SW480 (cell line): ENCODE measurements at places on chromosomes 7 and 10.

DNA sequence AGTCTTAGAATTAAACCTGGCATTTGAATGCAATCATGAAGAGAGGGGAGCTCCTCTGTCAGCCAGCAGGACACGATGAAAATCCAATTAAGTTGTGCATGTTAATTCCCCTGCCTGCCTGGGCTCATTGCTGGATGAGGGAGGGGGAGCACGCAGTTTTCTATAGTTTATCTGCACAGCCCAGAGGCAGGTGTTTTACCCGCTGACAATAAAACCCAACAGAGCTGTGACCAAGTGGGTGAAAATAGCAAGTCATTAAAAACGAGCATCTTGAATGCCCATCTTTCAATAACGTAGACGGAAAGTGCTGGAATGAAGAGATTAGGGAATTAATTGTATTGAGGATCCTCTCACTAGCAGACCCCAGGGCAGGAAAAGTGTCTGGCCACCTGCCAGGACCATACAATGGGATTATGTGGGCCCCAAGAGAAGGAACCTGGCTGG lies 100.1 kb upstream of the FAM20C start:
- no peak for DNase-seq

GRCh38 chr7:107372298-107372697 lies 97.6 kb upstream of the GPR22 start:
- no peak for DNase-seq

DNA sequence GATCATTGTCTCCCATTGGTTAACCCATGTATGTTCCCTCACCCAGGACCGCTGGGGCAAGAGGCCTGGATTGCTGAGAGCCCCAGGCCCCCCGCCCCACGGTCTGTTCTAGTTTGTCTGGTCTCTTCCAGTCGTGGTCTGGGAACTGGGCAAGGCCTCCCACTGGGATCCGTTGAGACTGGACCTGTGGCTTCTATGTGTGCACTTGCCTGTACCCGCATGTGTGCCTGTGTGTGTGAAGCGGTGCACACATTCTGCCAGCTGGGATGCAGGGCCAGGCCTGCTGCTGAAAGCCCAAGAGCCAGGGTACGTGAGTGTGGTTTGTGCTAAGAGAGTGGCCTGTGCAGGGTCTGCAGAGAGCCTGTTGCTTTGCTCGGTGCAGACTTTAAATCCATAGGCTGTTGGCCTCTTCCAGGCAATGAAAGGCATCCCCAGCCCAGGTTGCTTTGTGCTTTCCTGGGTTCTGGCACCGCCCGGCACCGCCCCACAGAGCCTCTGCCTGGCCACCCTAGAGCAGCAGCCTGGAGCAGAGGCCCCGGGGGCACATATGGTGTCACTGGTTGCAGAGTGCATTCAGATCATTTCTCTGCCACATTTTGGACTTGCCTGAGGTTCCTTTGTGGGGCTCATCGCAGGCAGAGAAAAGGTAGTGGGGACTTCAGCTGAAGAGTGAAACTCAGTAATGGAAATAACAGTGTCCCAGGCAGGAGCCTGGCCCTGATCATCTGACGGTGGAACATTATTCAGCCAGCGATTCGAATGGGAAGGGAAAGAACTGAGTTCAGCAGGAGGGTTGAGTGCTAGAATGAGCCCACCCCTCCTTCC lies 215.5 kb downstream of the GLRX3 start:
- DNase-seq, result no peak

DNA sequence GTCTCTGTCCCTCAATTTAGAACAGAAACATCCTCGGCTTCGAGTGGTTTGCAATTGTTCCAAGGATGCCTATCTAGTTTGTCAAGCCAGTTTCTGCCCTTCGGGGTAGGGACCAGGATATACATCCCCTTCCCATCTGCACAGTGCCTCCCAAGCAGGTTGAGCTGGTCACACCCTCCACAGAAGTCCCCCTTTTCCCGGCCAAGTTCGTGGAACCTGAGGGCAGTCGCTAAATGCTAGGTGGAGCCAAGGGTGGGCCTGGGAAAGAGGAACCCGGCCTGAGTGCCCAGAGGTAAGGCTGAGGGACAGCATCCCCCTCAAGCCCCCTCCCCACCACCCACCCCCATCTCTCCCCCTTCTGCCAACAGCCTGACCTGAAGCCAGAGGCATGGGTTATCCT lies 62.4 kb upstream of the NANOS1 start:
- no peak for DNase-seq

DNA sequence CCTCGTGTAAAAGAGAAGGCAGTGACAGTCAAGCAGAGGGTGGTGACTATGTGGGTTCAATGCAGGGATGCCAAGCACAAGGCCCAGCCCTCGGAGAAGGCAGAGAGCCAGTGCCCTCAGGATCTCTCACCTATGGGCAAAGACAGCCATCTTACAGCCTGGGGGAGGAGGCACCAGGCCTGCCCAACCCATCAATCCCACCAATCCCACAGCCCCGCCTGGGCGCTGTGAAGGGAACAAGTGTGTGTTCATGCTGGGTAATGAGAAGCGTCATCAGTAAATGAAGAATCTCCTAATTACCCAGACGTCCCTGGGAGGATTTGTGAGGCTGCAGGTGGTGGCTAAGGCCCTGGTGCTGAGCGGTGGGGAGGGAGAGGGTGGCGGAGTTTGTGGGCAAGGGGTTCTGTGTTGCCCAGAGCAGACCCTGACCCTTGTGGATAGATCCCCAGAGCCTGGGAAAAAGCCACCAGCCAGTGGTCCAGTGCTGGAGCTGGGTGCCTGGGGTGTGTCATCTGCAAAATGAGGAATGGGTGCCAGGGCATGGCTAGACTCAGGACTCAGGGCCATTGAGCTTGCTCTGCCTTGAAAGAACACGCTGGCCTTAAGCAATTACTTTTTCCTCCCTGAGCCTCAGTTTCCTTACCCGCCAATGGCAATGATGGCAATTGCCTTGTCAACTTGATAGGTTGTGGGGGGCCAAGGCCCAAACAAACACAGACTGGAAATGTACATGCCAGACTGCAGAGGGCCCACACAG lies 128.1 kb upstream of the UNC5B start:
- no peak for DNase-seq

DNA sequence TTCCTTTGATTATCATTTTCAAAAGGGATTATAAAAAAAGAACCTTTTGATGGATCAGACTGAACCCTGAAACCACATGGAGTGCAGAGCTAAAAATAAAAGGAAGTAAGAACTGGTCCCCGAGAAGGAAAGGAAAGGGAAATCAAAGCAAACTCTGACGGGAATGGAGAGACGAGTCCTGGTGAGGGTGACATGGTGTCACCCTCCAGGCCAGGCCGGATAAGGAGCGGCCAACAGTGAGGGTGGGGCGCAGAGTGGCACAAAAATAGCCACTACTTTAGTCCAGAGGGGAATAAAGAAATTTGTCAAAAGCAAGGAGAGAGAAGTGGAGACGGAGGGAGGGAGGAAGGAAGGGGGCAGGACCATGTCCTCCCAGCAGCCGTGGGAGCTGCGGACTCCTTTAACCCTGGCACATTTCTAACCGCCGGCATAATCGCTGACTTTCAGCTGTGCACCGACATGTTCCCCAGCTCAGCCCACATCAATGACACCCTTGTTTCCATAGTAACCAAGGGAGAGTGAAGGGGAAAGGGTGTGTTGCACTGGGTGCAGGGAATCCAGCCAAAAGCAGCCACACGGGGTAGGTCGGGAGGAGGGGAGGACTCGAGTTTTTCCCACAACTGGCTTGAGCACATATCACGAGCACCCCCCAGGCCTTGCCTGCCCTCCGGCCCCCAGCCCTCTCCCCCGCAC lies 29.7 kb downstream of the TRIM8 start:
- peak; percentile 83 for DNase-seq

DNA sequence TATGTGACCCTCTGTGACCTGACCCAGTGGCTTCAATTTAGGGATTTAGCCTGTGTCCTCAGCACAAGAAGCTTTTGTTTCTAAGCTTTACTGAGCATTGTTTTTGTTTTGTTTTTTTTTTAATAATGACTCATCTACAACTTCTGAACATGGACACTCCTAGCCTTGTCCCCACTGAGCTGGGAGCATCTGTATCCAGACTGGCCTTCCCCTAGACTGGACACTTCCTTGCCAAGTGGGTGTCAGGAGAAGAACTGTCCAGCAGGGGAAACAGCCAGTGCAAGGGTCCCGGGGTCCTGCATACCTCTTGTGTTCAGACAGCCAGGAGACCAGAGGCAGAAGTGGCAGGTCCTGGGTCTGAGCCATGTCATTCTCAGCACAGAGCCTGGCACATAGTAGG lies 108.6 kb downstream of the TMEM130 start:
- peak; percentile 43 for DNase-seq

GRCh38 chr7:103680161-103681144 lies 234.4 kb upstream of the SLC26A5 start:
- DNase-seq, result no peak

DNA sequence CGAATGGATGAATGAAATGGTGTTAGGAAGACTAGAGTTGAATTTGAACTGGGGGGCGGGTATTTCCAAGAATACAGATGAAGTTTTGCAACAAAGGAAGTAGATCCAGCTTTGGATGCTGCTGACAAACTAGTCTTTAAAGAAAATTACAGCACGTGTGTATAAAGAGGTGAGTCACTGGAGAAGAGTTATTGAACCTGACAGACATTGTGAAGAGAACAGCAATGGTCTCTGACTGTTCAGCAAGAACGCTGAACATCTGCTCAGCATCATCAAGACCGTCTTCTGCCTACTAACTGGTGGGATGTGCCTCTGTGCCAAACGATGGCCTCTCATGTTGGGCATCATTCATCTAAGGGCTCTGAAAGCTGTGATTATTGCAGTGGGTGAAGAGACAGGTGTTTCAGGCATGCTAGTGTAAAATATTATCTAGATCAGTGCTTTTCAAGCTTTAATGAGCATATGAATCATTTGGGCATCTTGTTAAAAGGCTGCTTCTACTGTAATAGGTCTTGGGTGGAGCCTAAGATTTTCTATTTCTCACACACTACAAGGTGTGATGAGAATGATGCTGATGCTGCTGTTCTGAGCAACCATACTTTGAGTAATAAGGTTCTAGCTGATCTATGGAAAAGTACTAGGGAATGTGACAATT lies 291.3 kb downstream of the PTEN start:
- DNase-seq, result no peak

GRCh38 chr10:91528080-91528479 lies 104.8 kb downstream of the PPP1R3C start:
- no peak for DNase-seq

GRCh38 chr7:139358541-139359365 lies 941 bp upstream of the LUC7L2 start:
- peak; percentile 65 for DNase-seq

DNA sequence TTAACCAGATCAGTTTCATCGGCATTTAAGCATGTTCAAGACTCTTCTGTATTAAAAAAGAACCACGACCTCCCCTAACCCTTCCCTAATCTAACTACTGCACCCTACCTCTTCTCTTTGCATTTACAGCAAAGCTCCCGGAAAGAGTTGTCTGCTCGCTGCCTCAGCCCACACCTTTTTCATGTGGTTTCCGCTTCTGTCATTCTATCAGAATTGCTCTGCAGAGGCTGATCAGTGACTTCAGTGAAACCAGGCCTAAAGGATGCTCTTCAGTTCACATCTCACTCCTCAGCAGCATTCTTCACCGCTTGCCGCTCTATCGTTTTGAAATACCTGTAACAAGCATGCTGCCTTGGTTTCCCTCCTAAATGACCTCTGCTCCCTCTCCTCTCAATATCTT lies 160.9 kb downstream of the SDK1 start:
- DNase-seq, result no peak

DNA sequence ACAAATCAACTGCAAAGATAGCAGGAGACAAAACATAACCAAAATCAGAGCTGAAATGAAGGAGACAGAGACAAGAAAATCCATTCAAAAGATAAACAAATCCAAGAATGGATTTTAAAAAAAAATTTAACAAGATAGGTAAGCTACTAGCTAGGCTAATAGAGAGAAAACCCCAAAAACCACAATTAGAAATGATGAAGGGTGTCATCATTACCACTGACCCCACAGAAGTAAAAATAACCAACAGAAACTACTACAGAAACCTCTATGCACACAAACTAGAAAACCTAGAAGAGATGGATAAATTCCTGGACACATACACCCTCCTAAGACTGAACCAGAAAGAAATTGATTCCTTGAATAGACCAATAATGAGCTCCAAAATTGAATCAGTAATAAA lies 117.6 kb downstream of the DNAJC1 start:
- no peak for DNase-seq

DNA sequence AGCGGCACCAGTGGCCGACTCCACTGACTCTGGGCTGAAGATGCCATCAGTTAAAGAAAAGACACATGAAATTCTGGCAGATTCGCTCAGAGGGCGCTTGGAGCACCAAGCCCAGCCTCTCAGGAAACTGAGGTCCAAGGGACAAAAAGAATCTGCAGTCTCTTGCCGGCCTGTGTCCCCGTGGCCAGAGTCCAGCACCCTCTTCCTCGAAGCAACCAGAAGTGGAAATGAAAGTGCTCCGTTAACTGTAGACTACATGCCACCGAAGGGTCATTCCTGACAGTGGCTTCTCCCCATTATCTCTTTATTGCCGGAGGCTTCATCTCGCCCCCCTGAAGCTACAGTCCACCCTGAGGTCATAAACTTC lies 1.0 kb upstream of the CHST15 start:
- DNase-seq, result no peak

DNA sequence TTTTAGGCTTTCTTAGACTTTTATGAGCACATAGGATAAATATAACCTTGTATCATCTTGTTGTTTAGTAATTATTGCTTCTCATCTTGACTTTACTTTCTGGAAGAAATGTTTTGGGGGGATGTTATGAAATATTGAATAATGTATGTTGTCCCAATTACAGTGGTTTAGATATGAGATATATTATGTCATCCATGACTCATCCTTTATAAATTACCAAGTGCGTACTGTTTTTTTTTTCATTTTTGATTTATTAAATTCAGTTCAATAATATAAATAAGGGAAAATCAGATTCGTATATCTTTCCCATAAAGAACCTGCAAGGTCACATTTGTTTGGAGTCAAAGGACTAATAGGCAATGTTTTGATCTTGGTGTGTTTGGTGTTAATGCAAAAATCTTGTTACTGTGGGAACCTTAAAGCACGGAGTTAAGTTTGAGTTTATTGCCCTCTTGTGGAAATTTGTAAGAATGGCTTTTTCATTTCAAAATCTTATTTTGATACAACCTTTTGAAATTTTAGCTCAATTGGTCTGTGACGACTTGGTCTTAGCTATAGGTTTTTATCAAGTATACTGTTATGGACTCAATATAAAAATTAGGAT lies 108.6 kb downstream of the SRI start:
- DNase-seq, result peak; percentile 65

DNA sequence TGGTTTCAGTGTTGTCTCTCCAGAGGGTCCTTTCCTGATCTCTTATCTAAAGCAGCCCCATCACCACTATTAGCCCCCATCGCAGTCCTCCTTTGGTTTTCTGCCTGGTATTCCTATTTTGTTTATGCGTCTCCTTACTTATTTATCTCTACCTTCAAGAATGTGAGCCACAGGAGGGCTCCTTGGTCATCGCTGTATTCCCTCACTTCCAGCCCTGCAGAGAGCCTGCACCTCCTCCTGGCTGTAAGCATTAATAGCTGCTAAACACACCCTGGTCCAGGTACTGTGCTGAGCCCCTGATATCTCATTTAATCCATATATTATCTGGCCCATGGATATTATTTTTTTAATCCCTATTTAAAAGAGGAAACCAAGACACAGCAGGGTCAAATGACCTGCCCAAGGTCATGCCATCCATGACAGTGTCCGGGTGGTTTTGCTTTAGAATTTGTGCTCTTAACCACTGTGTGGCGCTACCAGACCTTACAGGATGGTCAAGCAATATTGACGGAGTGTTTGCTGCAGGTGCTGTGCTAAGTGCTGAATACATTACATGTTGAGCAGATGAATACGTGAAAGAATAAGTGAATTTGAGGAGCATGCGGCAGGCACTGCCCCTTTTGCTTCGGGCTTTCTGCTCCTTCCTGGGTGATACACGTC lies 227.2 kb downstream of the ADAM12 start:
- DNase-seq, result no peak

GRCh38 chr10:15570738-15571339 lies 148.9 kb downstream of the ITGA8 start:
- DNase-seq, result no peak
